ENCODE measurements at places on chromosomes 5 and 9.

GRCh38 chr5:83401122-83401731, 70.3 kb upstream of the VCAN start:
- no peak for DNase-seq

GRCh38 chr5:98780390-98780789, 6.9 kb downstream of the RGMB start:
- no peak for DNase-seq

DNA sequence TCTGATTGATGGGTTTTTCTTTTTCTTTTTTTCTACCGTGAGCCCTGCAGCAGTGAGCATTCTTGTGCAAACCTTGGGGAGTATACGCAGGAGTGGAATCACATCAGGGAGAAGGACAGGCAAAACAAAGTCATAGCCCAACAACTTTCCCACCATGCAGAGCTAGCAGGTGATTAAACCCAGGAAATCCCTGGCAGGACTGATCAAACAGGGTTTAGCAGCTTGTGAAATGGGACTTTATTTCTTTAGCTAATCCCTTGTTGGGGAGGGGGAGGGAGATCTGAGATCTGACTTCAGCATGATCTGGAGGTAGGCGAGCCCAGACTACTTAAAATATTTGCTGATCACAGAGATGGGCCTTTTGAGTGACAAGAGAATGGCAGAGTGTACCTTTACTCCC, 162.0 kb upstream of the GLRA1 start:
- DNase-seq, result no peak

- no peak for DNase-seq
Observed at GRCh38 chr5:142929587-142929986, 159.4 kb downstream of the ARHGAP26 start.

- no peak for DNase-seq
Observed at GRCh38 chr9:124780060-124780756, 3.3 kb downstream of the OLFML2A start.

- DNase-seq, result no peak
Observed at GRCh38 chr9:132404228-132404881, 2.3 kb downstream of the TTF1 start.

Data from stimulated activated CD8-positive, alpha-beta memory T cell treated with anti-CD3 and anti-CD28 coated beads, Interleukin-15, amount 100 ng/mL, for 1 hour (primary cell).